ENCODE measurements at places on chromosomes 5 and 9.
A peak's percentile ranks its signal among the peaks of the same experiment; 100 is the strongest.

DNA sequence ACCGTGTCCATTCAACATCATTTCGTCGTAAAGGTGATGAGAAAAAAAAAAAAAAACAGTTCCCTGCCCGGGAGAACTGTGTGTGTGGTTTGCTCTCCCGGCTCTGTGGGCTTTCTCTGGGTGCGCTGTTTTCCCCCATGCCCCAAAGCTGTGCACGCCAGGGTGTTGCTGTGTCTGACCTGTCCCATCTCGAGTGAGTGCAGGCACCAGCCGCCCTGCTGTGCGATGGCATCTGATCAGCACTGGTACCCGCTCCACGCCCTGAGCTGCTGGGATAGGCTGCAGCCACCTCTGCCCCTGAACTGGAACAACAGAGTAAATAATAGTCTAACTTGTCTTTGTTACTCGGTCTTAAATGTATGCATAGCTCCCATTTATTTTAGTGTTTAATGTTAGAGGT is 33.3 kb downstream of the CEP72 start:
- DNase-seq = no peak

- no peak for DNase-seq
Observed at GRCh38 chr9:130857864-130858738, 23.0 kb downstream of the ABL1 start.

- DNase-seq = no peak
Observed at GRCh38 chr5:180098991-180099732, 27.6 kb upstream of the RNF130 start.

DNA sequence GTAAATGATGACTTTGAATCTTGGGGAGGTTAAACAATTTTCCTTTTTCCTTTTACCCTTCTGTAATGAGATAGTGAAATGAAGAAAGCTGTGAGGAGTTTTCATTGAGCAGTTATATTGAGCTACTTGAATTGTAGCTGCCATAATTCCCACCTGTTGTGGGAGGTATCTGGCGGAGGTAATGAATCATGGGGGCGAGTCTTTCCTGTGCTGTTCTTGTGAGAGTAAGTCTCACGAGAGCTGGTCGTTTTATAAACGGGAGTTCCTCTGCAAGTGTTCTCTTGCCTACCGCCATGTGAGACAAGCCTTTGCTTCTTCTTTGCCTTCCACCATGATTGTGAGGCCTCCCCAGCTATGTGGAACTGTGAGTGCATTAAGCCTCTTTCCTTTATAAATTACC is 258.4 kb downstream of the FER start:
- no peak for DNase-seq

- no peak for DNase-seq
Observed at GRCh38 chr5:76606701-76607100, 16.5 kb downstream of the F2RL2 start.

- no peak for DNase-seq
Observed at GRCh38 chr9:38059233-38059936, 9.6 kb downstream of the SHB start.

DNA sequence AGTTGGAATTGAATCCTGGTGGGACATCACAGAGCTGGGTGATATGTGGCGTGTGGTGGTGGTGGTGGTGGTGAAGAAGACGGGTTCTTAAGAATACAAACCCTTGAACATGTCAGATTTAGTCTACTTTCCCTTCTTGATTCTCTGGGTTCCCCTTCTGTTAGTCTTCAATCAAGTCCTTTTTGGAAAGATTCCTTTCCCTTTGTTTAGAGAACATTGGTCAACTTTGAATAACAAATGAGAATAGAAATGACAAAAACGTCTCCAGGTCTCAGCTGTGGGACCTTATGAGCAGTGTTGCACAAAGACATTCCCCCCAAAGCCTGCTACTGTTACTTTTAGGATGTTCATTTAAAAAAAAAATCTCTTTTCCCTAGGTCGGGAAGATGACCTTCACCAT is 46.3 kb downstream of the MAP1B start:
- DNase-seq = no peak

DNA sequence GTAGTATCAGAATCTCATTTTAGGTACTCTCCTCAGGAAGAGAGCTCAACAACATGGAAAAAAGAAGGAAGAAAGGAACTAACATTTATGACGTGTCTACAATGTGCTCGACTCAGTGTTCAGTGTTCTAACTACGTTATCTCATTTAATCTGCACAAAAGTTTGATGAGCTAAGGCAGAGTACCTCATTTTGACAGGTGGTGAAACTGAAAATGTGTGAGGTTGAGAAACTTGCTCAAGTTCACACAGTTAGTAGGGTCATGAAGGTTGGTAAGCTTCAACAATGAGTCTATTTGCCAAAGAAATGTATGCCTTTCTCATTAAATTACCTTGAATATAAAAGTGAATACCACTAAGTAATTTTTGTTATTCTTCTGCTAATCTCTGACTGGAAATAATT is 165.1 kb downstream of the CAAP1 start:
- no peak for DNase-seq

- DNase-seq = no peak
Observed at GRCh38 chr5:89308606-89309040, 425.6 kb upstream of the MEF2C start.

GRCh38 chr5:93150311-93151012 is 430.6 kb downstream of the NR2F1-AS1 start:
- no peak for DNase-seq

DNA sequence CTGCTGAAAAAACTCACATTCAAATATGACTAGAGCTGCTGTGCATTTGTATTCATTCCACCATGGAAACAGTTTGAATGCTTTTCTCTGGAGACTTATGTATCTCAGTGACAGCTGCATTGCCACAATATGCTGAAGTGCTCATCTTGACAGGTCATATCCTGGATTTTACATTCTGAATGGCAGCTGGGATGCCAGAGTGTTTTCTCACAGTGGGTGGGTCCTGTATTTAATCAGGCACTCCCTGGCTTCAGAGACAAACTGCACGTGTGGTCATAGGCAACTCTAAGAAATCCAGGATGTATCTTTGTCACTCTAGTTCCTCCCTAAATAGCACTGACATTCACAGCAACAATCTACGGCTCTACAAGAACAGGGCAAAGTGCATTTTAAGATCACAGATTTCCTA is 75.6 kb downstream of the ST8SIA4 start:
- peak; percentile 7 for DNase-seq

GRCh38 chr5:128254789-128255188 is 171.2 kb downstream of the SLC12A2 start:
- no peak for DNase-seq

DNA sequence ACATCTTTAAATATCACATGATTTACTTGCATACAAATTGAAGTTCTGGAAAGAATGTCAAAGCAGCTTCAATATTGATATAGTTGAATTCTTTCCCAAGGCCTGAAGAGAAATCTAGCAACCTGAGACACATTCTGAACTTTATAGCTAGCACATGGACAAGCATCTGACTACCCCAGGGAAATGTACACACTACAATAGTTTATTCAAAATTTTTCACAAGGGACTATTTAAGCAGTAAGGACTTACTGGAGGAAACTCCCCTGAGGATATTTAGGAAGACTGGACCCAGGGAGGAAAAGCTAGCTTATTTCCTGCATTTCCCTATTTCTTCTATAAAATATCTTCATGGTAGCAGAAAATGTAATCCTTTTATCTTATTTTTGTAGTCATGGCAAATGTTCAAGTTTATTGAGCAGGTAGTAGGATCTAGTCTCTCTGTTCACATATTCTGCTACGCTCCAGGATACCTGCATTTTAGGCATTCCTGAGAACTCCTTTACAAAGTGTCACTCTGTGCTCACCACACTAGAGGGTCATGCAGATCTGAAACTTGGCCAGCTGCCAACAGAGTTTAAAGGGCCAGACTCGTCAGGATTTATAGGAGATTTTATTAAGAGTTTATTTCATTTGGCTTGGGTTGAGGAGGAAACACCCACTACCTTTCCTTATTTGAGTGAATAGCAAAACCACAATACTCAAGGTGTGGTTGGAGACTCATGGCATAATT is 348.4 kb upstream of the FTMT start:
- DNase-seq = no peak

DNA sequence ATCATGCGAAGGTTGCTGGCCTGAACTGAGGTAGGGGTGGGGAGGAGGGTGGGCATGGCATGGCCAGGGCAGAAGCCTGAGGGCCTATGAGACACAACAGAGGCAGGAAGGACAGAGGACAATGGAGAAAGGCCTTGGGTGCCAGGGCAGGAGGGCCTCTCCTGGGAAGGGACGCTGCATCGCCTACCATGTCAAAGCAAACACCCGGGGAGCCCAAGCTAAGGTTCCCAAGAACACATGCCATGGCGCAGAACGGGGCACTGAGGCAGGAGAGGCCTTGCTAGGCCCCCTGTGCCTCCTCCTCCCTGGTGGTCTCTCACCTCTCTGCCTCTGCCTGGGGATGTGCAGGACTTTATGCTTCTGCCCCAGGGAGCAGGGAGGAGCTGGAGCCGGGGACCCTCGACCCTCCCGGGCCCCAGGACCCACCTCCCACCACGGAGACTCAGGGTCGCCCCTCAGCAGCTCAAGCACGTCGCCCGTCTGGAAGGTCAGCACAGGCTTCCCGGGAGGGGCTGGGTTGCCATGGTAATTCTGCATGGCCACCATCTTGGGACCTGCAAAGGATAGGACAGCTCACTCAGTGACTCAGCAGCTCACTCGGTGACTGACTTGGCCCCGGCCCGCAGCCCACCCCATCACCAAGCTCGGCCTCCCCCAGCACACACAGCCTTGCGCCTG is 40.3 kb upstream of the SARDH start:
- no peak for DNase-seq

DNA sequence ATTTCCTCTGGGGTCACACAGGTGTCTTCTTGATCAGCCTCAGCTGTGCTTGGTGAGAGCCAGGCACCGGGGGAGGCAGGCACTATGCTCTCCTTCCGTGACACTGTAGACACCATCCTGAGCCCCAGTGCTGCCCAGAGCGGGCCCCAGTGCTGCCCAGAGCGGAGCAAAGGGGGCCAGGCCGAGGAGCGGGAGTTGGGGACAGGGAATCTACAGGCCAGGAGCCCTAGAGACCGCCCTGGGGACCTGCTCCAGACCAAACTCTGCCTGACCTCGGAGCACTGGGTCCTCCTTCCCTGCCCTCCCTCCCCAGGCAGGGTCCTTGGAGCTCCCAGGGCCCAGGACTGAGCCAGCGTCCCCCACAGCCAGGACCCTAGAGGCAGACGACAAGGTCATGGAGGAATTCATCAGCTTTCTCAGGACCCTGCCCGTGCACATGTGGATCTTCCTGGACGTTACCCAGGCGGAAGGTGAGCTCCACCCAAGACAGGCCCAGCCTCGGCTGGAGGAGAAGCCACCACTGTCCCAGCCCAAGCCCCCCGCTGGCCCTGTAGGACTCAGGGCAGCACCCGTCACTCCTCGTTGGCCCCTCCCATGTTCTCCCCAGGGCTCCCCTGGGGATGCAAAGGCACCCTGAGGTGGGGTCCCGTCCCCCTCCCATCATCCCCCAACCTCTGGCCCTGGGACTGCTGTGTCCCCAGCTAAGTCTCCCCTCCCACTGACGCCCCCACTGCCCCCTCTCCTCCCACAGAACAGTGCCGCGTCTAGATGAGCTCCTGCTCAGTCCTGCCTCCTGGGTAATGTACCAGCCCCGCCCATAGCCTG is 30.2 kb downstream of the PAEP start:
- no peak for DNase-seq

DNA sequence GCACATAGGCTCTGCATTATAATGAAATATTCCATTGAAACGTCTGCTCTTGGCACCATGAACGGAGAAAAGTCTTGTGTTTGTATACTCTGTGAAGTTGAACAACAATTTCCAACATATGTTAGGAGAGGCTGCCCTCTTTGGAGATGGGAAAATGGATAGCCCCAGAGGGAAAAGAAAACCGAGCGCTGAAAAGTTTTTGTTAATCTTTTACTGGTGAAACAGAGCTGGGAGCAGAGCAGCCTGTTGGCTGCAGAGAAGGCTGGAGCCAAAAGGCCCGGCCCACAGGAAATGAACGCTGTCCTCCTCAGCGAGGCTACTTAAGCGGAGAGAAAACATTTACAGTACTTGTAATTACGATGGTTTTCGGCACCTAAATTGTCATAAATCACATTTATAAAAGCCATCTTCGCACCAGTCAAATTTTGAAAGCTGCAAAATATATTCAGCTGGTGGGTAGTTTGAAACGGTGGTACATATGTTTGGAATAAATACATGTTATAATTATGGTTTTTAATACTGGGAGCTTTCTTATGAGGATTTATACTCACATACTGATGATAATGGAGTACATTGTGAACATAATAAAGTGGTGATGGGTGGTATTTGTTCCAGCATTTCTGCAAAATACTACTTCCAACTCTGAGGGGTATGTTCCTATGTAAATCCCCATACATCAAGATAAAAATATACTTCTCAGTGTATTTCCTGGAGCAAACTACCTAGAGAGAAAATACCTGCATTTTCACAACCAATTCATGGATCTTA is 129.6 kb upstream of the CNTLN start:
- peak; percentile 69 for DNase-seq

DNA sequence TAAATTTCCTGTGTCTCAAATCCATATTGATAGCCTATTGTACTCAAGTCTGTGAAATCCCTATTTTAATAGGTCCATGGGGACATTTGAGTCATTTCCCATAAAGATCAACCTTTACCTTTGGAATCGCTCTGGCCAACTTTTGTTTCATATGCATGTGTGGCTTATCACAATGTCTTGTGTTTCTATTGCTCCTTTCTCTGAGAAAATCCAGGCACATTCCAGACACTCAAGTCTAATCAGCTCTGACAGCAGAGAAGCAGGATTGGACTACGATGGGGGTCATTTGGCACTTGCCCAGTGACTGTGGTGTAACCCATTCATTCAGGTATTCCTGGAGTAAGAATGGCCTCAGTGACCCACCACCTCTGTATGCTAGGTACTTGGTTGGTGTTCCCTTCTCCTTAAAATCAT is 48.4 kb downstream of the ACTBL2 start:
- DNase-seq = no peak

- no peak for DNase-seq
Observed at GRCh38 chr9:104795082-104795481, 31.2 kb downstream of the NIPSNAP3B start.

DNA sequence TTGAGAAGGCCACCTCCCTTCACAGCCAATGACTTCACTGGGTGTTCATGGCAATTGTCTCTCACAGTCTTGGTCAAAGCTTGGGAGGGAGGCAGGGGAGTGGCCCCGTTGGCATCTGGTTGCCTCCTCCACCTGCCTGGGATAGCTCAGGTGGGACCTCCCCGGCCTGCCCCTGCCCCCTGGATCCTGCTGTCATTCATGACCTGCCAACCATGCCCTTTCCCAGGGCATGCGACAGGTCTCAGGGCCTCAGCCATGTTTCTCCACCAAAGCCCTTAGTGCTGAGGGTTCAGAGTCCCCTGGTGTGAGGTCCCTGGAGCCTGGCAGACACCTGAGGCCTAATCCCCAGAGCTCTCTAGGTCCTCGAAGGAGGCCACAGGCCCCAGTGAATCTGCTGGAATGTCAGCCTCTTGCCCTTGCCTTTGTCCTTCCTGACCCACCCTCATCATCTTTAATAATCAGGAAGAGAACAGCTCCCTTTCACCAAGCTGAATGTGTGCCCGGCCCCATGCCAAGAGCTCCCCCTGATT is 5.6 kb downstream of the DAB2IP start:
- DNase-seq = no peak

- no peak for DNase-seq
Observed at GRCh38 chr9:113673726-113674125, 202.4 kb upstream of the ZNF618 start.

GRCh38 chr9:17750269-17750668 is 171.4 kb downstream of the SH3GL2 start:
- no peak for DNase-seq

All from smooth muscle cell of the brain vasculature (primary cell).